Fibroblast of mammary gland (primary cell): ENCODE measurements at places on chromosomes 6 and 20.
A peak's percentile ranks its signal among the peaks of the same experiment; 100 is the strongest.

DNA sequence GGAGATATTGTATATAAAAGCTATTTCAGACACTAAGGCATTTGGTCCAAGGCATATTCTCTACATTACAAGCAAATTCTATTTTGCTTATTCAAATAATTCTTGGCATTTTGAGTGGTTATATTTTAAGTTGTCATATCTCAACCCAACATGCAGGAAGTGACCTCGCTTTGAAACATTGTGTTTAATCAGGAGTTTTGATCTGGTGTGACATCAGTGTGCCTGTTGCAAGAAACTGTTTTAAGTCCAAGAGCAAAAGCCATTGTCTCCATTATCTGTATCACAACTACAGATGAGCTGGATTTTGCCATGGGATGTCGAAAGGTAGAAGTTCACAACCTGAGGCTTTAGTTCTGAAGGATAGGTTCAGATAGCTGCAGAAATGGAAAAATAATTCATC lies 509.9 kb upstream of the ID4 start:
- DNase-seq, result no peak

DNA sequence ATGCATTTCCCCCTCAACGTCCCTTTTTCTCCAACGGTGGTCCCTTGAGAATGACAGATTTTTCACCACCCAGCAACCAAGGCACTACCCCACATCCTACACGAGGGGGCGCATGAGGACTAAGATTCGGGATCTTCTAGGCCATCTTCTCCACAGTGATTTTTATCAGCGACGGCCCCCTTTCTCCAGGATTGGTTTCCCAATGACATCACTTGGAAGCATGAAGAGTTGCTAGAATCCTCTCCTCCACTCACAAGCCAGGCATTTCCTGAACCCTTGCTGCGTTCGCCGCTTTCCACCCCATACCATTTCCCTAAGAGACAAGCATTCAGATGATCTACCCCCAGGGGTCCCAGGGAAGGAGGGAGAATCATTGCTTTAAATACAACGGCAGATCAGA lies 252.0 kb downstream of the HIVEP2 start:
- DNase-seq, result peak; percentile 94

- no peak for DNase-seq
Observed at GRCh38 chr6:516213-516612, 124.7 kb downstream of the IRF4 start.

- DNase-seq, result no peak
Observed at GRCh38 chr20:62403331-62403730, 3.8 kb downstream of the CABLES2 start.

- DNase-seq, result no peak
Observed at GRCh38 chr6:18515767-18516166, 128.6 kb downstream of the RNF144B start.

DNA sequence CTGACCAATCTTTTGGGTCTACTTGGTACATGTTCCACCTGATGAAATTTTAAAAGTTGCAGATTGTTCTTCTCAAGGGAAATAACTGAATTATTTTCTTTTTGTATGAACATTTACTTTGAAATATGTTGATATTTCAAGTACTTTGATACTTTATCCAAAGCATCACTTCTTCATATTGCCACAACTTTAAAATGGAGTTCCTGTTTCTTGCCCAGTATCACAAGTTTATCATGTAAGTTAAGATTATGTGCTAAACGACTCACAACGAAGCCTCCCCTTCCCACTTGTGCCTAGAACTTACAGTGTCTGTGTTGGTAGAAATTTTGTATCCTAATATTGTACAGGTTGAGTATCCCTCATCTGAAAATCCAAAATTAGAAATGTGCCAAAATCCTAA lies 108.4 kb downstream of the ARID1B start:
- no peak for DNase-seq

DNA sequence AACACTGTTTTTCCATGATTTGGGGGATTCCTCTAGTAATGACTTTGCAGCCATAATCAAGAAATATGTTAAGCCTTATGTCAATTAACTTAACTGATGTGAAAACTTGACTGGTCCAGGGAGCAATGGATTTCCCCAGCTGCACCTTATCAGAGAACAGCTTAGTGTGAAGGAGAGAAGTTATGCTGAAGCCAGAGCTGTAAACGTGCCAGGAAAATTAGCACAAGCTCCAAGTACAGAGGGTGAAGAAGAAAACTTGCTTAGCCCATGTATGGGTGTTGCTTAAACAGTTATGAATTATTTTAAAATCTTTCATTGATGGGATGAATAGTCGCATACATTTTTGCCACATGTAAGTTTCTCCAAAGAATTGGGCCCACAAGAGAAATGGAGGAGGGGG lies 214.9 kb upstream of the RNF217 start:
- DNase-seq, result no peak

- peak; percentile 43 for DNase-seq
Observed at GRCh38 chr6:140909156-140909555, 1223.6 kb upstream of the GJE1 start.

DNA sequence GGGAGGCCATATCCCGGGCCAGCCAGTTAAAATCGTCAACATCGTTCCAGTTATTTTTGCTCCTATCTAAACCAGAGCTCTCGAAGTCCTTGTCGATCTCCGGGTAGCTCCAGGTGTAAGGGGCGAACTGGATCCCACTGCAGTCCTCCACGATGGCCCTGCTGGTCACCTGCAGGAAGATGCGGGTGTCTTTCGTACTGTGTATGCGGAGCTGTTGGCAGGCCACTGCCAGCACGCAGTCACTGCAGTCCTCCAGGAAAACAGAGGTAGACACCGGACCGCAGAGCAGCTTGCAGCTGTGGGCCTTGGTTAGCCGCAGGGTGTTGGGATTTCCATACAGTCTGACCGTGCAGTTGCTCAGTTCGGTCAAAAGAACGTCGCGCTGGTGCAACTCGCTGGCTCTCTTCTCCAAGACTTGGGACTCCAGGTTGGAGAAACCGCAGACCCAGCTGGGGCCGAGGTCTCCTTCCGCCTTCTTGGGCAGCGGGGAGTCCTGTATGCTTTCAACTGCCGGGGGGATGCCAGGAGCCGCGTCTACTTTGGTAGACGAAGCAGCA lies 742 bp downstream of the TBCC start:
- DNase-seq, result no peak

DNA sequence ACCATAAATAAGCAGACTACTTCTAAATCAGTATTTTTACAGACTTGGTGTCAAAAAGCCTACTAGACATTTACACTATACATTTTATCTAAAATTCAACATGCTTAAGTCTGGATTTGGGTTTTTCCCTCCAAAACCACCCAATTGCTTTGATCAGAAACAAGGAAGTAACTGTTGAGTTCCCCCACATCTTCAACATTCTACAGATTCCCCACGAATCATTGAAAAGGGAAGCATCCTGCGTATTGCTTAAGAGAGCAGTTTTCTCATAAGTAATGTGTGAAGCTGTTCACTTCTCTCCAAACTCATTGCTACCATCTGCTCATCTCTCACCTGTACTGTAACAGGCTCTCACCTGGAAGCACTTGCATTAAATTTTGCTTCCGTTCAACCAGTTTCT lies 36.4 kb upstream of the RNF144B start:
- no peak for DNase-seq

- peak; percentile 90 for DNase-seq
Observed at GRCh38 chr6:7646394-7646793, 56.4 kb downstream of the SNRNP48 start.

DNA sequence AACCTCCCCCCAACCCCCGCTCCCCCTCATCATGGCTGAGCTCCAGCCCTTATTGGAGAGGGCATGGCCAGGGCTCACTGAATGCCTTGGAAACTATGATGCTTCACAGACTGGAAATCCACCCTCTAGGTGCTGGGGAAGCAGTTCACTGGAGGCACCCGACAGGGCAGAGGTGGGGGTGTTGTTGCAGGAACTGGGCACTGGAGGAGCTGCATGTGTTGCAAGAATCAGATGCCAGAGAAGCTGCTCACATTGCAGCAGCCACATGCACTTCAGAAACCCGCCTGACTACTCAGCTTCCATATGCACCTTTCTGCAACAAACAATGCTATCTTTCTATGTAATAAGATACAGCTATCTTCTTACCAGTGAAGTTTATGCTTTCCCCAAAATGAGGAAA lies 7.9 kb upstream of the TBPL1 start:
- no peak for DNase-seq

DNA sequence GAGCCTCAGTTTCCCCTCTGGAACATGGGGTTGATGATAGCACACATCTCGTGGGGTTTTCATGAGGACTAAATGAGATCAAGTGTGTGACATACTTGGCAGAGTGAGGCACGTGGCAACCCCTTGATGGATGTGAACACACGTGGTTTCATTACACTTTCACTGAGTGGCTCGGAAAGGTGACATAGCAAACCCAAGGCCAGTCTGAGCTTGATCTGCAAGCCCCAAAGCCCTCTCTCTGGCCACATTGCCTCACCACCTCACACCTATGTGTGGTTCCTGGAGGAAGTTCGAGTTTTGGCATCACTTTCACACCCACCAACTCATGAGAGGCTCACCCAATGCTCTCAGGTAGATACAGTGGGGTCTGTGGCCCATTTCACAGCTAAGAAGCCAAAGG lies 60.0 kb downstream of the CPNE5 start:
- DNase-seq, result no peak

DNA sequence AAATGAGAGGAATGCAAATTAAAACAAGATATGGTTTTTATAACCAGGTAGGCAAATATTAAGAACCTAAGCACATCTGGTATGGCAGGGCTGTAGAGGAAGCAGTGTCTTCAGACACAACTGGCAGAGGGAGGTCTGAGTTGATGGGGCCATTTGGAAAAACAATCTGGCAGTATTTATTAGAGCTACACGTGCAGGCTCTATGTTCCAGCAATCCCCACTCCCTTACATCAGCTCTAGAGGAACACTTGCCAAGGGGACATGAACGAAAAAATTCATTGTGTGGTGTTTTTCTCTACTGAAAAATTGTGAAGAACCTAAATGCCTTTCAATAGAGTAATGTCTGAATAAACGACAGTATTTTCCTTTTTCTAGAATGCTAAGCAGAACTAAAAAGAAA lies 111.6 kb upstream of the EDN1 start:
- DNase-seq, result no peak

GRCh38 chr6:135985471-135985870 lies 134.0 kb downstream of the PDE7B start:
- no peak for DNase-seq

DNA sequence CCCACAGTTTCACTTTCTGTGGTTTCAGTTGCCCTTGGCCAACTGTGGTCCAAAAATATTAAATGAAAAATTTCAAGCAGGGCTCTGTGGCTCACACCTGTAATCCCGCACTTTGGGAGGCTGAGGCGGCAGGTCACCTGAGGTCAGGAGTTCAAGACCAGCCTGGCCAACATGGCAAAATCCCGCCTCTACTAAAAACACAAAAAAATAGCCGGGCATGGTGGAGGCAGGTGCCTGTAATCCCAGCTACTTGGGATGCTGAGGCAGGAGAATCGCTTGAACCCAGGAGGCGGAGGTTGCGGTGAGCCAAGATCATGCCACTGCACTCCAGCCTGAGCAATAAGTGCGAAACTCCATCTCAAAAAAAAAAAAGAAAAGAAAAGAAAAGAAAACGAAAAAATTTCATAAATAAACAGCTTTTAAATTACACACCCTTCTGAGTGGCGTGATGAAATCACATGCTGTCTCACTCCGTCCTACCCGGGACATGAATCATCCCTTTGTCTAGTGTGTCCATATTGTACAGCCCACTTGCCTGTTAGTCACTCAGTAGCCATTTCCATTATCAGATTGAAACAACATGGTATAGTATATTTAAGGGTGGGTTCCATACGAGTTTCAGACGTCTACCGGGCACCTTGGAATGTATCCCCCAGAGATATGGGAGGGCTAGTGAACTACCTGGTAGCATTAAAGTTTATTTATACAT lies 11.7 kb downstream of the PTPRK start:
- peak; percentile 96 for DNase-seq

- peak; percentile 57 for DNase-seq
Observed at GRCh38 chr6:20633566-20634340, 99.5 kb downstream of the CDKAL1 start.

DNA sequence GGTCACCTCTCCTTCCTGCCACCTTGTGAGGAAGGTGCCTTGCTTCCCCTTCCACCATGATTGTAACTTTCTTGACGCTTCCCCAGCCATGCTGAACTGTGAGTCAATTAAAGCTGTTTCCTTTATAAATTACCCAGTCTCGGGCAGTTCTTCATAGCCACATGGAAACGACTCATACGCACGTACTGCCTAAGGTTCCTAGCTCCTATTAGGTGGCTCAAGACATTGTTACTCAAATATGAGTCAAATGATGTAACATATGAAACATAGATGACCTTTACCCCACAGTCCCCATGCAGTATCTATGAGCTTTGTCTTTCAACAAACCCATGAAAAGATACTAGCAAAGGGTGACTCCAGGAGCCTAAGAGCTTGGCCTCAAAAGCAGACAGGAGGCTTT lies 98.3 kb downstream of the SIM1 start:
- DNase-seq, result peak; percentile 91

DNA sequence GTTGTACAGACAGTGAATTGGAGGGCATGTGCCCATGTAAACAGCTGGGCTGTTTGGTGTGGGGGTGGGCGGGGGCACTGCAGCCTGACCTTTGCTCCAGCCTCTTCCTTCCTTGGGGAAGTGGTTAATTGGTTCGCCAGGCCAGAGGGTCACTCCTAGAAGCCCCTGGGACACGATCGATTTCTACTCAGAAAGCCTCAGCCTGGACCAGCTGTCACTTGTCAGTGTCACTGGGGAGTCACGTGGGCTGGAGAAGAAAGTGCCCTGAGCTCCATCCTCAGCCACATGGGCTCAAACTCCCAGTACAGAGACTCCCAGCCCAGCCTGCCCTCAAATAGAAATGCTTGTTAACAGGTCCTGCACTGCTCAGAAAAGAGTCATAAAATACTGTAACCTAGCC lies 423.8 kb upstream of the SULF2 start:
- no peak for DNase-seq

- DNase-seq, result no peak
Observed at GRCh38 chr6:29769336-29769735, 46.1 kb downstream of the HLA-F start.

DNA sequence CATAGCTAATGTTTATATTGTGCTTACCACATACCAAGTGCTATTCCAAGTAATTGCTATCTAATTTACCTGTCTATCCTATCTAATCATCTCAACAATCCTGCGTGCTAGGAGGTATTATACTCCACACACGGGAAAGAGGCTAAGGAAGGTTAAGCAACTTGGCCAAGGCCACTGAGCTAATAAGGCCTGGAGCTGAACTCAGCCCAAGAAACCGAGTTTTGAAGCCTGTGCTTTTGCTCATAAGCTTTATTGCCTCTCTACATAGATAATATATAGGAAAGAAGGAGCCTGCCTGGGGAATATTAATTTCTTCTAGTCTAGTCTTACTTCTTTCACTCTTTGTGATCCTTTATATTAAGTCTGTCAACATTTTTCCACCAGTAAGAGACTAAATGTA lies 67.8 kb upstream of the ADGRF4 start:
- DNase-seq, result no peak

DNA sequence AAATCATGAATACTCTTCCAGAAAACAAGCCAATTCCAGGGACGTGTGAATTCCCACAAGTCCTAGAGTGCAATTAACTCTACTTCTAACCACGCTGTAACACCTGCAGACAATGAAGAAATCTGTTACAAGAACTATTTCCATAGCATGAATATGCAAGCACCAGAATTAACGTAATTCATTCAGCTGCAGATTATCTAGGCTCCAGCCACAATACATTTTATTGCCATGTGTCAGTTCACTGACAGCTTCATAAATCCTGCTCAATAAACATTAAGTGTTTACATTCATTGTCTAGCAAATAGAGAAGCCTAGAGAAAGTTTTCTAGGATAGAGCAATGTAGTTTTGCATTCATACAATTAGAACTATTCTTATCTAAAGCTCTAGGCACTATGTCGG lies 1348.5 kb downstream of the GRIK2 start:
- DNase-seq, result no peak
